ENCODE measurements at places on chromosomes 12 and 14.
A peak's percentile ranks its signal among the peaks of the same experiment; 100 is the strongest.

GRCh38 chr12:95804291-95804690 is 13.7 kb upstream of the NTN4 start:
- no peak for DNase-seq

DNA sequence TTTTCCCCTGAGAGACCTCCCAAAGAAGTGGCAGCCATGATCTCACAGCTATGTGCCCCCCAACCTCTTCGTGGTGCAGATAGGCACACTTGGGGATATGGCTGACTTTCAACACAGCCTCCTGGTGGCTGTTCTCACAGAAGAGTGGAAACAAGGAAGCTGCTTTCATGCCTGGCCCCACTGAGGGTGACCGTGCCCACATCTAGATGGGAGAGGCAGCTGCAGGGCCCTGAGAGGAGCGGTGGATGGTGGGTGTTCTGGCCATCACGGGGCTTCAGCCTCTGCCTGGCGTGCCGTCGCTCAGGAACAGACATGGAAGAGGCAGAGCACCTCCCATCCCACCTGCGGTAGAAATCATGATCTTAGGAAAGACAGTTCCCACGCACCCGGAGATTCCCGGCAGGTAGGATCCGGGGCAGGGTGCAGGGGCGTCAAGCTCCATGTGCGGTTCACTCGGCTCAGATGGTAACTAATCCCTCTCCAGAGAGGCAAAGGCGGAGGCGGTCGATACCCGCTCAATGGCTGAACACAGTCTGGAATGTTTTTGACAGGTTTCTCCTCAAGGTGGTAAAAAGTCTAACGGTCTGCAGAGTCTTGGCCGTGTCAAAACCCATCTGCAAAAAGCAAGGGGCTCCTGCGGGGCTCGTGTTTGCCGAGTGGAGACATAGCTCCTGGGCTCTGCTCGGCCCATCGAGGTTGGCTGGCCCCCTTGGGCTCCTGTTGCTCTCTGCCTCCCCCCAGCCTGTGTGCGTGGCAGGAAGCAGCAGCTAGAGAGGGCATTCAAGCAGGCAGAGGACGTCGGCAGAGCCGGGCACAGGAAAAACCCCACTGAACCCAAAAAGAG is 225.2 kb upstream of the RTL1 start:
- no peak for DNase-seq

DNA sequence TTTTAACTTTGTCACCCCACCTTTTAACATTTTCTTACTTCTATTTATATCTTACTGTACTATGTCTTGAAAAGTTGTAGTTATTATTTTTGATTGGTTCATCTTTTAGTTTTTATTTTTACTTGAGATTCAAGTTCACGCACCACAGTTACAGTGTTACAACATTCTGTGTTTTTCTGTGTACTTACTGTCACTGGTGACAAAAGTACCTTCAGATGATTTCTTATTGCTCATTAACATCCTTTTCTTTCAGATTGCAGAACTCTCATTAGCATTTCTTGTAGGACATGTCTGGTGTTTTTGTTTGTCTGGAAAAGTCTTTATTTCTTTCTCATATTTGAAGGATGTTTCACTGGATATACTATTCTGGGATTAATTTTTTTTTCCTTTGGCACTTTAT is 289.9 kb downstream of the BCAT1 start:
- no peak for DNase-seq

GRCh38 chr12:116441292-116441691 is 117.9 kb upstream of the MAP1LC3B2 start:
- no peak for DNase-seq

DNA sequence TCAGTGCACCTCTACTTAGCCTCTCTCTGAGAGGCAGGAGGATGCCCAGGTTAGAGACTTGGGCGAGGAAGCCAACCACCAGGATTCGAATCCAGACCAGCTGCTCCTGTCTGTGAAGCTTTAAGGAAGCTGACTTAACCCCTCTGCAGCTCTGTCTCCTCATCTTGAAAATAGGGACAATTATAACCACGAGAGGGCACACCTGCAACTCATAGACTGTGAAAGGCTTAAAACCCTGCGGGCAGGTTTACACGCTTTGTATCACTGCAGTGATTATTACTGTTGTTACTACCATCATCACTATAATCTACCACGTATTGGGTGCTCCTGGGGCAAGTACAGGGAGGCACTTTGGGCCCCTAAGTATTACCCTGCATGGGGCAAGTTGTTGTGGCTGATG is 379.8 kb downstream of the VRK1 start:
- no peak for DNase-seq

GRCh38 chr12:111991946-111992345 is 21.0 kb downstream of the TMEM116 start:
- DNase-seq, result no peak

GRCh38 chr12:6336889-6337853 is 4.7 kb downstream of the TNFRSF1A start:
- no peak for DNase-seq

DNA sequence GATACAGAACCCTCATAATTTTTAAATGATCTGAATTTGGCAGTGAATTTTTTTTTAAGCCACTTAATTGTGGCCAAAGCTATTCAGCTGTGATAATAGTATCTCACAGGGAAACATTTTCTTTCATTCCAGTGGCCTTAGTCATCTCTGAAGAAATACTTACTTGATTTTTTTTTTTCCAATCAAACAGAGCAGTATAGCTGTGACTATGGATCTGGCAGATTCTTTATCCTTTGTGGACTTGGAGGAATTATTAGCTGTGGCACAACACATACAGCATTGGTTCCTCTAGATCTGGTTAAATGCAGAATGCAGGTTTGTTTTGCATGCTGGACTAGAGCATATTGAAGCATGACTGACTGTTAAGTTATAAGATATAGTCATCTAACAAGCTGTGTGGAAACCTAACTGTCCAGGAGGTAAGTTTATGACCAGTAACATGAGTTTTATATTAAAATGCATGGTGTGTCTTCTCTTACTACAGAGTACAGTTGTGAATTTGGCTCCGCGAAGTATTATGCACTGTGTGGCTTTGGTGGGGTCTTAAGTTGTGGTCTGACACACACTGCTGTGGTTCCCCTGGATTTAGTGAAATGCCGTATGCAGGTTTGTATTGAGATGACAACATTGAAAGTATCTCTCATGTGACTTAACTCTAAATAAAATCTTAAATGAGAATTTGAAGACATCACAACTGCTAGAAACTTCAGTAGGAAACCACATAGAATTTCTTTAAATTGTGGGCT is 1.9 kb downstream of the SLC25A3 start:
- DNase-seq, result peak; percentile 66

- no peak for DNase-seq
These were observed 58.1 kb downstream of the ACACB start for GRCh38 chr12:109174468-109174867.

GRCh38 chr12:40794087-40794486 is 101.8 kb downstream of the CNTN1 start:
- no peak for DNase-seq

DNA sequence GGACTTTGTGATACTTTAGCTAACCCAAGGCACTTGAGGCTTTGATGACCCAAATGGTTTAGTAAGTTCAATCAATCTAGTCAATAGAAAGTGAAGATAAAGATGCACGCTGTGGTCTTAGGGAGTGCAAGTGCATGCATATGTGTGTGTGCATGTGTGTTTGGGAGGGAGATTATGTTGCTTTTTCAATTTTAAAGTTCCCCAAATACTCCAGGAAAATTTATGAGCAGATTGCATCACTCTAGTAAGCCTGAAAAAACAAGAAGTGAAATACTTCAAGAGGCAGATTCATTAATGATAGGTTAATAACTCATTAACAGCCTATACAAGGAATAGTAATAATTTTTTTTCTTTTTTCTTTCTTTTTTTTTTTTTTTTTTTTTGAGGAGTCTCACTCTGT is 12.4 kb upstream of the SIX1 start:
- DNase-seq, result no peak

DNA sequence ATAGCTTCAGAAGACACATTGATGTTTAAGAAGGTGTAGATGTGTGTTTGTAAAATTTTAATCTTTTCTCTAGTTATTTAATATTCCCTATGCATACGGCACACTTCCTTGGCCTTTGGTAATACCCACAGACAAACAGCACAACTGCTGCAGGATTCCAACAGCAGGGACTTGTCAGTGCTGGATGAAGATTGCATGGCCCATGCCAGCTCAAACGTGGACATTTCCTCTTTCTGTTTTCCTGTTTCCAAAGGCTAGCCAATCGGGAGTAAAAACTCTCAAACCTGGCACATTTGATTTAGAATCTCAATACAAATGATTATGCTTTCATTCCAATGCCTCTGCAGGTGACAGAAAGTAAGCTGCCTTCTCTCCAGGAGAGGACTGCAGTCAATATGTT is 22.5 kb upstream of the PDE3A start:
- peak; percentile 22 for DNase-seq

GRCh38 chr14:104094709-104095425 is 9.4 kb downstream of the ASPG start:
- peak; percentile 75 for DNase-seq

GRCh38 chr14:72699443-72699842 is 194.5 kb downstream of the DPF3 start:
- no peak for DNase-seq

DNA sequence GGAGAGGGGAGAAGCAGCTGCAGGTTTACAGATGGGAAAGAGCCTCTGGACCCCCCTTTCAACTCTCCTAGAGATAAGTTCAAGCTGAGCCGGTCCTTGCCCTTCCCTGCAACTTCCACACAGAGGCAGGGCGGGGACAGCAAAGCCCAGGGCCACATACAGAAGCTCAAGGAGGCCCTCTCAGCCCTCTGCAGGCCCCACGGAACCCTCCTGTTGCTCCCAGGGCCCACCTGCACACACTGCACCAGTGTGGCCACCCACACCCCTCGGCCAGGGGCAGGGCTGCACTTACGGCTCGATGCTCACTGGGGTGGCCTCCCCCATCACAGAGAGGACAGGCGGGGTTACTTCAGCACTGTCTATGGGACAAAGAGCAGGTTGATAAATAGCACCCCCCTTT is 13.0 kb upstream of the PNMA1 start:
- DNase-seq, result no peak

Measured in dermis blood vessel endothelial cell (primary cell).